ENCODE measurements at places on chromosomes 5 and 9. TPM values are rescaled to one million over a fixed set of nuclear protein-coding genes. Genes with fewer than 3 reads are reported as not detected.

The MYORG gene
- total RNA-seq = 5.5 TPM

The FGFR4 gene
- 4.5 TPM for total RNA-seq

The SCGB3A1 gene
- not detected for total RNA-seq

The AFAP1L1 gene
- 12.7 TPM for total RNA-seq

The BNC2 gene
- 86.9 TPM for total RNA-seq

The GPRIN1 gene
- 11.4 TPM for total RNA-seq

The ARL10 gene
- 7.7 TPM for total RNA-seq

The GABRA1 gene
- not detected for total RNA-seq

The CREB3 gene
- total RNA-seq = 50.9 TPM

The C5orf52 gene
- not detected for total RNA-seq

The BAAT gene
- total RNA-seq = under 0.01 TPM

The DNAJC21 gene
- 12.7 TPM for total RNA-seq

The GLIPR2 gene
- total RNA-seq = 23.3 TPM

The FOXD1 gene
- total RNA-seq = not detected

The CD72 gene
- total RNA-seq = 0.62 TPM

The RMND5B gene
- total RNA-seq = 21.4 TPM

The LRRC14B gene
- not detected for total RNA-seq

The TMEM174 gene
- not detected for total RNA-seq

The POLR3G gene
- 79.9 TPM for total RNA-seq

The GZMA gene
- not detected for total RNA-seq

The LECT2 gene
- total RNA-seq = not detected

The LEAP2 gene
- 0.36 TPM for total RNA-seq

The SVEP1 gene
- not detected for total RNA-seq

The LRRC19 gene
- total RNA-seq = not detected

The GPR150 gene
- 0.93 TPM for total RNA-seq

The ZNF300 gene
- 5.5 TPM for total RNA-seq

The PRSS3 gene
- not detected for total RNA-seq

The CD74 gene
- 68.9 TPM for total RNA-seq

The MAST4 gene
- total RNA-seq = 5.1 TPM

The NSA2 gene
- total RNA-seq = 66.3 TPM
